ENCODE measurements at places on chromosomes 2 and 18. TPM values are rescaled to one million over a fixed set of nuclear protein-coding genes. Genes with fewer than 3 reads are reported as not detected.

DNA sequence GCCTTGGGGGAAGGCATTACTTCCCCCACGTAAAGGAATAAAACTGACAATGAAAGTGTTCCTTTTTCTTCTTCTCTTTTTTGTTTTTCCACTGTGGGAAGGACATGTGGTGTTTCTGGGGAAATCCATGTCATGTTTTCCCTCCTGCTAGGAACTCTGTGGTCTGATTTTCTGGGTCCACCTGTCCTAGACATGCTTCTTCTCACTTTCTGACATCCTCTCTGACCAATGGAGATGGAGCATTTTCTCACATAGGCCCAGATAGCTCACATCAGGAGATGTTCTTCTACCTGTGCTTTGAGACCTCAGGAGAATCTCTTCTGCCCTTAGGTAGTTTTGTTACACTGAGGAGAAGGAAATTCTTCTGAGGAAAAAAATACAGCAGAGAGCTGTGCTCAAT, 252.0 kb upstream of the SIX3 start:
- DNase-seq, result no peak

DNA sequence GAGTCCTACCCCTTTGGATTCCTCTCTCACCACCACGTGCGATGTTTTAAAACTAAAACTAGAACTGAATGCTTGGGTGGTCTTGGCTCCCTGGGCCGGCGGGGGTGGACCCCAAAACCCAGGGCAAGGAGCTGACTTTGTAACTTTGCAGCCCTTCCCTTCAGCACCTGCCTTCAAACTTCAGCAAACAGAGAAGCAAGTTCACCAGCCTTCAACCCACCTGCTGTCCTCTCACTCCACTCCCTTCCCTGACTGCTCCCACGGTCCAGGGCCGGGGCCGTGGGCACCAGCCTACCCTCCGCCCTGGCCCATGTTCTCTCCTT, 54.5 kb downstream of the COL6A3 start:
- no peak for DNase-seq

GRCh38 chr18:55314031-55314430, 274.0 kb downstream of the TCF4 start:
- no peak for DNase-seq

DNA sequence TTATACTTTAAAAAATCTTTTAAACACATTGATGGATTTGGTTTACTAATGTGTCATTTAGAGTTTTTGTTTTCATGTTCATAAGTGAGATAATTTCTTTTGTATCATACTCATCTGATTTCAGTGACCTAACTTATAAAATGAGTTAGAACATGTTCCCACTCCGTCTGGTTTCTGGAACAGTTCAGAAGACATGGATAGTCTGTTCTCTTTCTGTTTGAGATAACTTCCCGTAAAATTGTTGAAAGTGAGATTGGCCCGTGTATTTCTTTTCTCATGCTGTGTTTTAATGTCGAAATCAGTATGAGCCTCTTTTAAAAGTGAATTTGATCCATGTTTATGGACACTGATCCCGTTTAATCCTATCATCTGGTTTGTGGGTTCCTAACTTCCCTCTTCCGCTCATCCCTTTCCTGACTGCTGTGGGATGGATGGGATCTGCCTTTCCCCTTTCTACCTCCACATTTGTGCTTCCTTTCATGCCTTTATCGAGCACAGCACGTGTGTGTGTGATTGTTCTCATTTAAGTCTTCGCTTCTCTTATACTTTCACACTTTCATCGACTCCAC, 78.9 kb downstream of the COPS8 start:
- no peak for DNase-seq

DNA sequence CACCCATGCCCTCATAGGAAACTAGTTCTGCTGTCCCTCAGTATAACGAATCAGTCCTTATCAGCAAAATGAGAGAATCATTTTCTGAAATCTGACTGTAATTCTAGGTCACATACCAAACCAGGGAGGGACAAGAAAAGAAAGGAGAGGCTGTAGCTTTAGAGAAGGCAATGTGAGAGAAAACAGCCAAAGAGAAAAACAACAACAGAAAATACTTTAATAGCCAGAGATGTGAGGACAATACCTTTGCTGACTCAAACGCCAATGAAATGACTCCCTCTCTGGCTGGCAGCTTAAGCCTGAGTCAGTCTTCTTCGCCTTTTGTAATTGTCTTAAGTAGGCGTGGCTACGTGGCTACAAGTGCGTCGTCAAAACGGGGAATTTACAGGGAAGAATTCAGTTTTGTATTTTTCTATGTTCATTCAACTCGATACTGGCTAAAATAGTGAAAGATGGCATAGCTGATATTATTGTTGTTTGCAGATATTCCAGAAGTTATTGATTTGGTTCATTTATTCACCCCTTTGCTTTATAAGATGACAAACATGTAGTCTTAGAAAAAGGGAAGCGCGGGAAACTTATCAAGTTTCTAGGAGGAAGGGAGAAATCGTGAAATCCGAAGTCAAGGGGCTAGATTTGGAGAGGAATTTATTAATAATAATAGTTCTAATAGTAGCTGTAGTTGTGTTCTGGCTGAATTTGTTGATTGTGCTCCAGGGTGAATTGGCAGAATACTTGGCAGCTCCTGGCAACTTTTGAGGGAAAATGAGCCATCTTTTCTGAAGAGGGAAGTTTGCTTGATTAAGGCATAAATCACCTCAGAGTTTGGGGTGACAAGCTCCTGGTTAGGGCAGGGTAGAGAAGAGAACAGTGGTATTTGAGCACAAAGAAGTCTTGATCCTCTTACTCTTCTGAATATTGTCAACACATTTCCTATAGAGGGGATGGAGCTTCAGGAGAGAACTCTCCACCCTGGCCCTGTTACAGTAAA, at the start of gene IL1A:
TSS of gene IL1A (minus strand) at position 295 of the 991 bp plus-strand sequence. CDS start 723 bp downstream, outside the sequence.
- DNase-seq, result peak; percentile 40

DNA sequence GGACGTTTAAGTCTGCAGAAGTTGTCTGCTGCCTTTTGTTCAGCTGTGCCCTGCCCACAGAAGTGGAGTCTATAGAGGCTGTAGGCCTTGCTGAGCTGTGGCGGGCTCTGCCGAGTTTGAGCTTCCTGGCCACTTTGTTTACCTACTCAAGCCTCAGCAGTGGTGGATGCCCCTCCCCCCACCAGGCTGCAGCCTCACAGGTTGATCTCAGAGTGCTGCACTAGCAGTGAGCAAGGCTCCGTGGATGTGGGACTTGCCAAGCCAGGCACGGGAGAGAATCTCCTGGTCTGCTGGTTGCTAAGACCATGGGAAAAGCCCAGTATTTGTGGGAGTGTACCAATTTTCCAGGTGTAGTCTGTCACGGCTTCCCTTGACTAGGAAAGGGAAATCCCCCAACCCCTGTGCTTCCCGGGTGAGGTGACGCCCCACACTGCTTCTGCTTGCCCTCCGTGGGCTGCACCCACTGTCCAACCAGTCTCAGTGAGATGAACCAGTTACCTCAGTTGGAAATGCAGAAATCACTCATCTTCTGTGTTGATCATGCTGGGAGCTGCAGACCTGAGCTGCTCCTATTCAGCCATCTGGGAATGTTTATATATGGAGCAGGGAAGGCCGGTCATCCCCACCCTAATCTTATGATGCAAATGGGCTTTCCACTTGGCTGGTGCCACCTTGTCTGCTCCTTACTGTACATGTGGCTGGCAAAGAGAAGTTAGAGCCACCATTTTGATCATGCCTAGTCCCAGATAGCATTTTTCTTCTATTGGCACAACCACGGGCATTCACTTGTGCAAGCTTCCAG, 156.9 kb upstream of the ITGA6 start:
- DNase-seq, result no peak

- DNase-seq, result no peak
These were observed 11.1 kb downstream of the DNAH6 start for GRCh38 chr2:84527137-84528129.

DNA sequence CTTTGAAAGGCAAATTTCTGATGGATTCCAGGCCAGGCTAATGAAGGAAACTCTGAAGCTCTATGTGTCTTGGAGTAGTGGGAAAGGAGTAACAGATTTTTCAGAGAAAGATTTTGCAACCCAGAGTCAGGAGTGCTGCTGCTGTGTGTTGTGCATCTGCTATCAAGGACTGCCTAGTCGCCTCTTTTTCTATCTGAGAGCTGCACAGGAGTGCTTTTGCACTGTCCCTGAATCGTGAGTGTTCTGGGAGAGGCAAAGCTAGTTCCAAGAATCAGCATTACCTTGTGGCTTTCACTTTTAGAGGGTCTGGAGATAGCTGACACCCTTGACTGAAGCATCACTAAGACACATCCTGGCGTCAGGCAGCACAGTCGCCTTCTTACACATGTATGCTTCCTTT, 336.4 kb downstream of the PARD3B start:
- DNase-seq, result no peak

DNA sequence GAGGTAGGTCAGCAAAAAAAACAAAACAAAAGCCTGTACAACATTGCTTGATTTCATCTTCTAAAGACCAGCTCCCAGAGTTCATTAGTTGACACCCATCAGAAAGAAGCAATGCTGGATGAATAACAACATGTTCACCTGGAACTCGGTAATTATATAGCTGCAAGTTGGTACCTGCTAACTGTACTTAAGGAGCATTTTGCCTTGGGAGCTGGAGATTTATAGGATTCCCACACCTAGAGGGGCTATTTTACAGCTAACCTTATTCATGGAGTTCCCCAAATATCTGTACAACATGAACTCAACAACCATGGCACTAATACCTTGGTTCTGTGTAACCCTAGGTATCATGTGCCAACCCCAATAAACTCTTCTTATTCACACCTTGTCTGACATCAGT, 281.1 kb upstream of the NCKAP5 start:
- no peak for DNase-seq

DNA sequence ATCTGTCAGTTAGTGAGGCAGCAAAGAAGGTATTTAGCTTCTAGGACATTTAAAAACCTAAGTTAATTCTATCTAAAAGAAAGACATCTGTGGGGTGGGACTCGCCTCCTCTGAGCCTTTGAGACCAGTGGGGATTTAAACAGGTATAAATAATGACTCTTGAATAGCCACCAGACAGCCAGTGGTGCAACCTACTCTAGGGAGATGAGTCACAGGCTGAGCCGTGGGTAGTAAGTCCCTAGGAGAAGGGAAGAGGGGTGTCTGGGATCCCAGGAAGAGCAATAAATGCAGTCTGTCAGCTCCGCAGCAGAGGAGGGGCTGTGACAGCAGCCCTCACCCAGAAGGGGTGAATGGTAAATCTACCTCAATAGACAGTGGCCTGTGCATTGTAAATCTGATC, 43.1 kb upstream of the GALNT3 start:
- DNase-seq, result no peak

GRCh38 chr2:21234001-21234400, 110.2 kb downstream of the TDRD15 start:
- DNase-seq, result no peak

- DNase-seq, result no peak
These were observed 196.8 kb downstream of the NDUFA10 start for GRCh38 chr2:239828192-239828972.

GRCh38 chr2:64922482-64923384, 66.5 kb upstream of the SLC1A4 start:
- no peak for DNase-seq

- DNase-seq, result no peak
These were observed 40.2 kb downstream of the EFR3B start for GRCh38 chr2:25082002-25082622.

DNA sequence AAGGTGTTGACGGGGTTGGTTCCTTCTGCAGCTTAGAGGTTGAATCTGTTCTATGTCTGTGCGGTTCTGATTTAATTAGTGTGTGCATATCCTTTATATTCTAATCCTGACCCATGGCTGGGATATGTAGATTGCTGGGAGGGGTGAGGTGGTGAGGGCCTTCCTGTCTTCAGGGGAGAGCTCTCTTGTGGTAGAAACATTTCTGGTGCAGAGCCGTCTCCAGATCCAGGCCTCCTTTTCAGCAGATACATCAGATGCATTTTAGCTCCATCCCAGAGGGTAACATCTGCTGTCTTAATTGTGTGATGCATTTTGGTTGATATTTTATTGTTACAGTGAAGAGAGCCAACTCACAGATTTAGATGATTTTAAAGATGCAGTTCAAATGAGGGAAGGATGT, 227.8 kb downstream of the AGAP1 start:
- no peak for DNase-seq

DNA sequence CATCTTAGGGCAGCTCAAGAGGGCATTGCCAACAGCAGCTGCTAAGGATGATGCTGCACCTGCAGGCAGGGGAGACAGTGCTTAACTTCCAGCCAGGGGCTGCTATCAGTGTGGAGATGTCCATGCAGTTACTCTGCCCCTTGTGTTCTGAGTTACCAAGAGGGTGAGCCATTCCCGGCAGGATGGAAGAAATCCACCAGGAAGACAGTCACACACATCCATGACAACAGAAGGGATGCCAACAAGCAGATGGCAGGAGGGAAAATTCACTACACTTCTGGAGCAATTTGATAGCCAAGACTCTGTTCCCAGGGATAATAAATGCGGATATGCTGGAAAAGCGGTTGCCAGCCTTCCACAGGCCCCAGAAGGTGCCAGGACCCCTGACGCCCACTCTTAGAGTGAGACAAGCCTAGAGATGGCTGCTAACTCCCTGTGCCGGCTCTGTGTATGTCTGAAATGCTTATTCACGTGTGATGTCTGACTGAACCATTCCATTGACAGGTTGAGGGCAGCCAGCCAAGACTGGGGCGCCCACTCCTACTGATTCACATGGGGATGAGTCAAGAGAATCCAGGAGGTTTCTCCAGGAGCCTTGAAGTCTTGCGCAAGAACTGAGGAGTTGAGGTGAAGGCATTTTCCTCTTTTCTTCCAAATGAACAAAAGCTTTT, 24.5 kb downstream of the LOXHD1 start:
- DNase-seq, result peak; percentile 53

GRCh38 chr2:142670362-142670761, 207.1 kb upstream of the KYNU start:
- no peak for DNase-seq

DNA sequence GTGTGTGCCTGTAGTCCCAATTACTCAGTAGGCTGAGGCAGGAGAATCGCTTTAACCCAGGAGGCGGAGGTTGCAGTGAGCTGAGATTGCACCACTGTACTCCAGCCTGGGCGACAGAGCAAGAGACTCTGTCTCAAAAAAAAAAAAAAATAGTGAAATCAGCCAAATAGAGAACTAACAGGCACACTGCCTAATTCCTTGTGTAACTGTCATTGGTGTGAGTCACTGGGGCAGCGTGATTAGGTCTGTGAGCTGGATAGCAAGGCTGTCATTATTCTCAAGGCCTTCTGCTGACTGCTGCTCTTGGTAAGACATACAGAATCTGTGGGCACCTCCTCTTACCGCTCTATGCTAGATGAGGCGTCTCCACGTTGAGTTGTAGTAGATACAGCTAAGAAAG, 270.3 kb downstream of the NEDD4L start:
- DNase-seq, result peak; percentile 53

ZNF521 gene
- total RNA-seq, result 0.10 TPM

SEMA4C gene
- 25.4 TPM for total RNA-seq

POTEE gene
- 1.9 TPM for total RNA-seq

TGFA gene
- total RNA-seq, result 50.1 TPM

SEPTIN10 gene
- total RNA-seq, result 113 TPM

RBM44 gene
- total RNA-seq, result 0.54 TPM

NT5C1B gene
- not detected for total RNA-seq

UNC80 gene
- not detected for total RNA-seq
